ENCODE measurements at places on chromosomes 3 and 15.

- no peak for DNase-seq
These were observed 423 bp upstream of the HACD3 start for GRCh38 chr15:65529762-65530317.

GRCh38 chr3:53146319-53146891 is 14.6 kb upstream of the PRKCD start:
- no peak for DNase-seq

- DNase-seq = no peak
These were observed 143.5 kb downstream of the NUP210 start for GRCh38 chr3:13276438-13277195.

DNA sequence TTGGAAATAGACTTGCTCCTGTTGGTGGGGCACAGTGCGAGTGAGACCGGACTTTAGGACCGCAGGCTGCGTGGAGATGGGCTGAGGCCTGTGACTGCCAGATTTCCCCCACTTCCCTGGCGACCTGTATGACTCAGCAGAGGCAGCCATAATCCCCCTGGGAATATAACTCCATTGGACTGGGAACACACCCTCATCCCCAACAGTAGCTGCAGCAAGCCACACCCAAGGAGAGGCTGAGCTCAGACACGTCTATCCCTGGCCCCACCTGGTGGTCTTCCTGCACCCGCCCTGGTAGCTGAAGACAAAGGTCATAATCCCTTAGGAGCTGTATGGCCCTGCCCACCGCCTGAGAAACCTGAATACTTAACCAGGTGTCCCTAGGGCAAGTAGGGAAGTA is 42.6 kb downstream of the DZIP1L start:
- DNase-seq = no peak

DNA sequence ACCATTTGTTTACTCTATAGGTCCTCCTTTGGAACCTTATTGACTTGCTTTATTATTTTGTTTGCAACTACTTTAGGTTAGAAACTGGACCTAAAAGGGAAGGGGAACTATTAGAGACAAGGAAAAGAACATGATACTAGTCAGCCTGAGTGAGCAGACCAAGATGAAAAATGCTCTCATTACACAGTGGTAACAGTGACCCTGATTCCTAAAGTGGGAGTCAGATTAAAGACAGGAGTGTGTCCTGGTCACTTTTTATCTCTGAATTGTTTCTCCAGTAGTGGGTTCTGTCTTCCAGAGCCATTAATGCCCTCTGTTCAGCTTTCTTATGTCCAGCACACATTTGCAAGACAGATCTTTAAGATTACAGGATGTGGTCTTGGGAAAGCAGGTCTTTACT is 124.1 kb downstream of the TMEM108 start:
- DNase-seq = no peak

DNA sequence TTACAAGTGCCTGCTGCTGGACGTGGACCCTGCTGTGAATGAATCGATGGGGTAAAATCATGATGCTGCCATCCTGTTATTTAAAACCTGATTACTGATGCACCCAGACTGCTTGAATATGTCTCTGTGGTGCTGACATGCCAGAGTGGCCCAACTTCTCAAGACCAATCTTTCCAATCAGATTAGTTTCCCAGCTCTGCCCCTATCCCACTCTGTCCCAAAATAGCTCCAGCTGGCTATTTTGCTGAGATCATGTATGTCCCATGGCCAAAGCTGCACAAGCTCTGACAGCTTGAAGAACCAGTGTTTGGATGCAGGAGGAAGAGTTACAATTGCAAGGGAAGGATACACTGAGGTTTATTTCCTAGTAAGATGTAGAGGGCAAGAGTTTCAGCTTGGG is 153.6 kb downstream of the TMEM108 start:
- DNase-seq = no peak
